ENCODE measurements at places on chromosomes 6 and 20.

- DNase-seq, result no peak
These were observed 427.5 kb downstream of the PHF3 start for GRCh38 chr6:64062960-64063683.

- no peak for DNase-seq
These were observed 2.6 kb upstream of the NOTCH4 start for GRCh38 chr6:32226434-32226833.

DNA sequence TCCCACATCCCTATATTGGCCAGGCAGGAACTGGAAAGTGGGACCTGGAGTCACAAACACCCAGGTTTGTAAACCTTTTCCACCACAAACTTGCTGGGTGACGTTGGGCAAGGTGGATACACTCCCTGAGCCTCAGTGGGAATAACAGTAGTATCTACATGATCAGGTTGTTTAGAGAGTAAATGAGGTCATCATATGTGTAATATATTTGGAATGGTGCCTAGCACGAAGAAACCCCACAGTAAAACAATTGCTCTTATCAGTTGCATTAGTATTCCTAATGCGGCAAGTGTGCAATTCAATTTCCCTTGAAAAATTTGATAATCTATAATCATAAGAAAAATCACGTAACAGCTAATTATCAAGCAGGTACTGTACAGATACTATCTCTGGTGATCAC, 51.9 kb downstream of the HIVEP2 start:
- no peak for DNase-seq

- no peak for DNase-seq
These were observed 157.4 kb downstream of the EYA2 start for GRCh38 chr20:47051936-47052526.

DNA sequence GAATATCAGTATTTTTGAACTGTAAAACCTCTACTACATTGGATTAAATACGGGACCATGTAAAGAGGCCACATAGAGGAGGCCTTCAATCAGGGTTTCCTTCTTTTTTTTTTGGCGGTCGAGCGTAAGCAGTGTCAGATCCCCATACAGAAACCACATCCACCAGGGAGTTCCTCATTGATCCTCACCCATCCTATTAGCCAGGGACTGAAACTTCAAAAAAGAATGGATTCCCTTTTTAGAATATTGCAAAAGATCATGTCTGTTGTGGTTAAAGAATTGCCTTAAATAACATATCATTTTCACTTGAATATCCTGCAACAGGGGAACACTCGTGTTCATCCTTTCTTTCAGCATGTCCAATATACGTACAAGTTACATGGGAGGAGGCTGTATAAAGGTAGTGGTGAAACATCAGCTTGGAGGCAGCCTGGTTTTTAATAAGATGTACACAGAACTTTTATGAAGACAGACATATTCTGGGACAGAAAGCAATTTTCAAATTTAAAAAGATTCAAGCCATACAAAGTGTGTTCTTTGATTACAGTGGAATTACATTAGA, 96.1 kb downstream of the PPP1R14C start:
- no peak for DNase-seq

DNA sequence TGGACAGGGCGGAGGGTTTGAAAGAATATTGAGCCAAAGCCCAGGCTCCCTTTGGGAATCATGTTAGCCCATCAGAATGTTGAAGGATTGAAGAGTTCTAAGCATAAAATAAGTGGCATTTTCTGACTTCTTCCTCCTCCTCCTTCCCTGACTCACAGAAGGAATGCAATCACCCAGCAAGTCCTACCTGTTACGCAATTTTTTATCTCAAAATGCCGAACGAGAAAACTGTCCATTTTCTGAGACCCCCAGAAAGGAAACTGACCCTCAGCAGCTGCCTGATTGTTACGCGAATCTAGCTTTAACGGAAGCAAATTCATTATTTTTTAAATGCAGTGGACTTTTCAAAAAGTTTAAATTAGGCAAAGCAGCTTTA, 4.7 kb upstream of the DNAJC5 start:
- no peak for DNase-seq

GRCh38 chr20:60587986-60588385, 629.8 kb downstream of the CDH26 start:
- no peak for DNase-seq

DNA sequence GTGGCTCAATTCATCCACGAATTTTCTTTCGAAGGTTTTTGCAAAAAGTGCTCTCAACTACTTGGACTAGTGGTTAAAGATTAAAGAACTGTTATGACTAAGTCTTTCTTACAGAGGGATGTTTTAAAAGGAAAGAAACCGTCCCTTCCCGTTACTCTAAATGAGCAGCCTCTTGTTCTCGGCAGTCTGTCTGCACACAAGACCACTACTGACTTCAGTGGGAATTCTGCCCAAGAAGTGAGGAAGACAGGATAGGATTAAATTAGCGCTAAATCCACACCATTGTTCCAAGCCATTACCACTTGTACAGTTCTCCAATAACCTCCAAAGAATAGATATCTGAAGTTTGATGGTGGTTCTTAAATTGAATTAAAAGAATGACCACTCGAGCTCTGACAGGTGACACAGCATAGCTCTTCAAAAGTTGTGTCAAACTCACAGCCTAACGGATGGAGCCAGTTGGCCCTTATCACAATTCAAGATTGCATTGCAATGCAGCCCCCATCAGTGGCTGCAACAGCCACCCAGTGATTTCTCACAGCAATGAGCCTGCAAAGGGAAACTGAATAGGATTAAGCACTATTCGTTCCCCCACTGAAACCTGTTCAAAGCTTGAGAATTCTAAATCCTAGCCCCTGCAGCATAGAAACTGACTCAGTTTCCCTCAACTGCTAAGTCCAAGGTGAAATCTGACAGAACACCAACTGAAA, 1.8 kb downstream of the EPB41L2 start:
- DNase-seq, result no peak

DNA sequence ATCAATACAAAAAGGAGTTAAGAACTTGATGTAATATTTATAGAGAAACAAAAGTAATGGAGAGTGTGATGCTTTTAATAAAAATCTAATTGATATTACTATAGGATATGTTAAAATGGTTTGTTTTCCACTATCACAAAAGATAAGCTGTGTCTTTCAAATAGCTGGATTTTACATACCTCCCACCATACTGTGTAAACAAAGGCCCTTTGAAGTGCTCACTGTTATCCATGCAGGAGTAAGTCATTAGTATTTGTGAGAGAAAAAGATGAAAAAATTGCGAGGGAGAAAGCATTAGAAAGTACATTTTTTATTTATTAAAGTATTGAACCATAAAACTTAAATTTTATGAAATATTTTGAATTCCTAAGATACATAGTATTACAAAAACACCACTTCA, 733.0 kb downstream of the GRIK2 start:
- no peak for DNase-seq

DNA sequence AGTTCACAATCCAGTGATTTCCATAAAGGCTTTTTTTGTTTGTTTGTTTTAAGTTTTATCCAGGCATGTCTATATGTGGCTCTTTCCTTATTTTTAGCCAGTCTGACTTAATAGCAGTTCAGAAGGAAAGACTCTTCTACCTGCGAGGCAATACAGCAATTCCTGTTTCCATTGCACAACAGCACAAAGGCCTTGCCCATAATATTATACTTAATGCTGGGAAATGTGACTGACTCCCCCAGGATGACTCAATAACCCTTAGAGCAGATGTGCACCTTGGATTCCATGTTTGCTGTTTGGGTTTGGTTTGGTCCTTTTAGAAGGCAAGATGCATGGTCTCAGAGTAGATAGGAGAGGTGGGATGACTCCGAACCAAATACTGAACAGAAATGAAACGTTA, 184.1 kb downstream of the MTFR2 start:
- DNase-seq, result no peak

DNA sequence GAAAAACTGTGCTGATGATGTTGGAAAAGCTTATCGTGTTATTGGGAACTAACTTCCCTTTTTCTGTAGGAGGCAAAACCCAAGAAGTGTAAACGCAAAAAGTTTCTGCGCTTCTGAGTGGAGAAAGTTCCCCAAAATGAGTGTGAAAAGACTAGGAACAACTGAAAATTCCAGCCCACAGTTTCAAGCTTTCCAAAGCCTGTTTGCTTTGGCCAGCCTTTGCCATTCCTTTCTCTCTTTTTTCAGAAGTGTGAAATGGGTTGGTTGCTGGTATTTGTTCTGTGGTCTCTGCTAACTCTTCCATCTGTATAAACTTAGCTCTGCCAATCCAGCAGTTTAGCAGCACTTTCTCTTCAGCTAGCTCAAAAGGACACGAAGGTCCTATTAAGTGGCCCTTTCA, 491.3 kb downstream of the MAFB start:
- DNase-seq, result no peak

DNA sequence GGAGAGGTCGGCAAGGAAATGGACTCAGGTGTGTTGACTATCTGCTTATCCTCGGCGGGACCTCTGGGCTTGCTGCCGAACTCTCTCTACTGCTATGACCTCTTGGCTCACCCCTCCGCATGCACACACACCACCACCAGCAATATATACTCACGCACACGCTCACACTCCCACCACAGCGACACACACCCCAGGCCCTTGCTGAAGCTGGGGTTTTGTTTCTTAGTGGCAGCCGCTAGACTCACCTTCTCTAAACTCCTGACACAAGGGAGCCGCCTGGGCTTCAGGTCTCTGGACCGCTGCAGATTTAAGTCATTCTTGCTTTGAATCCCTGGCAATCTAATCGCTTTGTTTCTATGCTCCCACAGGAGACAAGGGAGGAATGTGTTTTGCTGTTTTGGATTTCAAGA, 59.4 kb upstream of the BACH2 start:
- DNase-seq, result no peak
